Transverse colon (tissue), 4 donors: ENCODE measurements at places on chromosomes 12 and 14.

- H3K4me1 ChIP-seq, result peaks cover 94% of the 10 kb centered on the region
- no peaks in the 10 kb centered on the region for H3K27me3 ChIP-seq
- peak; percentile 69 for DNase-seq
- no peak overlapping the region for H3K4me3 ChIP-seq
- H3K27ac ChIP-seq, result peak overlapping the region; percentile 93
Observed at GRCh38 chr14:55120571-55121495, 8.2 kb upstream of the LGALS3 start.

DNA sequence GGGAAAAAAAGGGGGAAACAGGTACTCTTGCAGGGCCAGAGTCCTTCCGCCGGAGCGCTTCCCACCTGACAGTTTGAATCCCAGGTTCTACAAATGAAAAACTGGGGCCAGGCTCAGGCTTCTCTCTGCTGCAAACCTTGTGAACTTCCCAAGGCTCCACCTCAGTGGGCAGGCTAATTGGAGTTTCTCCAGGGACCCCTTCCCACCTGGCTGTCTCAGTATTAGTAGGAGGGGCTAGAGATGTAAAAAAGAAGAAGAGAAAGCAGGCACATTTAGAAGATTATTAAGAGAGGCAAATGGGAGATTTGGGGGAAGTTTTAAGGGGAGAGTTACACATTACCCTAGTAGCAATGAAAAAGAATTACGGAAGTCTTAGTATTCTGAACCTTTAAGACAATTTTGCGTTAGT is 20.0 kb upstream of the CLEC2D start:
- H3K4me1 ChIP-seq, result peaks cover 3% of the 10 kb centered on the region
- DNase-seq, result no peak
- H3K36me3 ChIP-seq, result no peaks in the 10 kb centered on the region
- peak overlapping the region; percentile 90 for H3K27ac ChIP-seq

DNA sequence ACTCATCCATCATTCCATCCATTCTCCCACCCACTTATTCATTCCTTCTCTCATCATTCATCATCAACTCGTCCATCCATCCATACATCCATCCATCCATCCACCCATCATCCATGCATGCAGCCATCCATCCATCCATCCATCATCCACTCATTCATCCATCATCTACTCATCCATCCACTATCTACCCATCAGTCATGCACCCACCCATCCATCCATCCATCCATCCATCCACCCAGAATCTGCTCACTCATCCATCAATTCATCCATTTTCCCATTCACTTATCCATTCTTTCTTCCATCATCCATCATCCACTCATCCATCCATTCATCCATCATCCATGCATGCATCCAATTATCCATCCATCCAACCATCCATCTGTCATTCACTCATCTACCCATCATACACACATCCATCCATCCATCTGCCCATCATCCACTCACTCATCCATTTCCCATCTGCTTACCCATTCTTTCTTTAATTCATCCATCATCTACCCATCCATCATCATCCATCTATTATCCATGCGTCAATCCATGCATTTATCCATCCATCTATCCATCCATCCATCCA is 107.1 kb upstream of the WSCD2 start:
- no peaks in the 10 kb centered on the region for H3K4me1 ChIP-seq
- H3K4me3 ChIP-seq, result no peak overlapping the region
- no peak overlapping the region for H3K27ac ChIP-seq
- no peaks in the 10 kb centered on the region for H3K27me3 ChIP-seq
- no peaks in the 10 kb centered on the region for H3K36me3 ChIP-seq

- H3K4me3 ChIP-seq, result peak overlapping the region; percentile 49
- H3K27me3 ChIP-seq, result no peaks in the 10 kb centered on the region
- H3K36me3 ChIP-seq, result no peaks in the 10 kb centered on the region
- peak; percentile 86 for DNase-seq
Observed at GRCh38 chr12:51814311-51815088, 34.0 kb downstream of the FIGNL2 start.

GRCh38 chr12:89731089-89731488 is 22.5 kb upstream of the ATP2B1 start:
- DNase-seq, result no peak
- no peaks in the 10 kb centered on the region for H3K4me1 ChIP-seq
- H3K4me3 ChIP-seq, result no peak overlapping the region
- no peaks in the 10 kb centered on the region for H3K36me3 ChIP-seq
- no peaks in the 10 kb centered on the region for H3K27me3 ChIP-seq
- H3K27ac ChIP-seq, result peak overlapping the region; percentile 15

GRCh38 chr14:42804141-42804540 is 1197.5 kb downstream of the LRFN5 start:
- no peaks in the 10 kb centered on the region for H3K4me1 ChIP-seq
- H3K36me3 ChIP-seq, result no peaks in the 10 kb centered on the region
- no peak overlapping the region for H3K4me3 ChIP-seq
- H3K27me3 ChIP-seq, result no peaks in the 10 kb centered on the region
- DNase-seq, result no peak

DNA sequence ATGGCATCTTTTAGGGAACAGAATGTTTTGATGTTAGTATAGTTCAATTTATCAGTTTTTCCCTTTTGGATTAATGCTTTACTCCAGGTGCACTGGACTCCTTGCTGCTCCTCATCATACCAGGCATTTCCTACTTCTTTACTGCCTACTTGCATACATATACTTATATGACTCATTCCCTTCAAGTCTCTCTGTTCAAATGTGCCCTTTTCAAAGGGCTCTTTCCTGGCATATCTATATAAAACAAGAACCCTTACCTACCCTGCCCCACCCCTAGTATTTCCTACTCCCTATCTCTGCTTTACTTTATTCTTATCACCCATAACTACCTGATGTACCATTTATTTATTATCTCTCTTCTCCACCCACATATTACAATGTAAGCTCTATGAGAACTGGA is 90.6 kb downstream of the CAPZA3 start:
- no peak overlapping the region for H3K27ac ChIP-seq
- DNase-seq, result no peak
- no peak overlapping the region for H3K4me3 ChIP-seq
